ENCODE measurements at places on chromosomes 5 and 9.

DNA sequence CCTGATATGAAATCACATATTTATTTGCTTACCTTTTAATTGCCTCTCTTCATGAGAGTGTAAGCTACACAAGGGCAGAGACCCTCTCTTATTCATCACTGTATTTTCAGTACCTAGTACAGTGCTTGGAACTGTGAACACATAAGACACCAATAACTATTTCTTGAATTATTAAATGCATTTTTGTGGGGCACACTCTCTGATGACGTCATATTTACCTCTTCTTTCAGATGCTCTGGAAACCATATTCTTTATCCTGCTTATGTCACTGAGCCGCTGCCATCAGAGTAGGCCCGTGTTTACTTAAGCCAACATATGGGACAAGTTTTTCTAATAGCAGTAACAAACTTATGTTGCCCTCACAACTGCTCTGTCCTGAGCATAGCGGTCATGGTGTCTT, 266.5 kb downstream of the ELAVL2 start:
- no peak for DNase-seq

GRCh38 chr9:134724202-134724911, 82.8 kb downstream of the COL5A1 start:
- no peak for DNase-seq

DNA sequence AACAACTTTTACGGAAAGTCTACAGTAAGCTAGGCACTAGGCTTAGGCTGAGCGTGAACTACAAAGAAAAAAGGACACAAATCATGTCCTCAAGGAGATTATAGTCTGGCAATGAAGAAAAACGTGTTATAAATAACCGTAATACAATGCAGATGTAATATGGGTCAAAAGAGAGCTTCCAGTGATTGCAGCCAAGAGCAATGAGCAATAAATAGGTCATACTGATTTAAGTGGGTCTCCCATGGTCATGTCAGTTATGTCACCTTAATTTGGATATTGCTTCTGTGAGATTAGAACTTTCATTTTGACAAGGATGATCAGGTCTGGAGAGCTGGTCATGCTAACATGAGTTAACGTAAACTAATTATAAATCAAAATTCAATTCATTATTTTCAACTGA, 158.6 kb upstream of the GNA14 start:
- no peak for DNase-seq

DNA sequence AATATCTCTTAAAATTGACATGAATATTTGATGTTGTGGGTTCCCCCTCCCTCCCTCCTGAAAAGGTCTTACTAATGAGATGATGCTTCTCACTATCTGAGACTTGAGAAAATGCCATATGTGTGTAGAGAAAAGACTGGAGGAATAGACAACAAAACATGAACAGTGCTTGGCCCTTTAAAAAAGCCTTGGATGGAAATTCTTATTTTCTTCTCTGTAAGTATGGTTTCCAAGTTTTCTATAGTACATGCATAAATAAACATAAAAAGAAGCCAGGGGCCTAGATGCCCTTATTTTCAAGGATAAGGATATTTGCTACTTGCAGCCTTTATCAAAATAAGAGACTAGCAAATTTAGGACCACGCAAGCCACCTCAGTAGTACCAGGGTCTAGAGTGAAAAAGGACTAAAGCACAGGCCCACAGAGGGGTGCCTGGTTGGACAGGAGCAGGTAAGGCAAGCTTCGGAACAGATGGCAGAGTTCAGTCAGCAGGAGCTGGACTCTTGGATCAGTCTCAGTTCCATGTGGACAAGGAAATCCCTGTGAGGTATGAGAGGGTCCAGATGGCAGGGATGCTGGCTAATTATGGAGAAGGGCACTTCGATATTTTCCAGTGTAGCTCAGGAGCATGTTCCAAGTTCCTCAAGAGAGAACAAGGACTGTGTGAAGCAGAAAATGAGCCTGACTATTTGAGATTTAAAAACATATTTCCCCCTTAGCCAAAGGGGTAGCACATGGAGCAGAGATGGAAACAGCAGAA, 4.6 kb upstream of the ANP32B start:
- DNase-seq, result no peak

DNA sequence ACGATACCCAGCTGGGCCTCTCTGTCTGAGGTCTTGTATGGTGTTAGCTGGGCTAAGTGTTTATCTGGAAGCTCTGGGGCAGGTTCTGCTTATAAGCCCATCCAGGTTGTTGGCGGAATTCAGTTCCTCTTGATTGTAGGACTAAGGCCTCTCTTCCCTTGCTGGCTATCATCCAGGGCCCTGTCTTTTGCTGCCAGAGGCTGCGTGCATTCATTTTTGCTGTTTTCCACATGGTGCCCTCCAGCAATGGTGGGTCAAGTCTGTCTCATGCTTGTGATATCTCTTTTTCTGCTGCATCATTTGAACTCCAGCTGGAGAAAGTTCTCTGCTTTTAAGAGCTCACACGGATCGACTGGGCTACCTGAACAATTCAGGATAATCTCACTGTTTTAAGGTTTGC, 105.7 kb upstream of the ZNF618 start:
- DNase-seq, result no peak

Data from effector memory CD8-positive, alpha-beta T cell (primary cell).